ENCODE measurements at places on chromosomes 3 and 15.

DNA sequence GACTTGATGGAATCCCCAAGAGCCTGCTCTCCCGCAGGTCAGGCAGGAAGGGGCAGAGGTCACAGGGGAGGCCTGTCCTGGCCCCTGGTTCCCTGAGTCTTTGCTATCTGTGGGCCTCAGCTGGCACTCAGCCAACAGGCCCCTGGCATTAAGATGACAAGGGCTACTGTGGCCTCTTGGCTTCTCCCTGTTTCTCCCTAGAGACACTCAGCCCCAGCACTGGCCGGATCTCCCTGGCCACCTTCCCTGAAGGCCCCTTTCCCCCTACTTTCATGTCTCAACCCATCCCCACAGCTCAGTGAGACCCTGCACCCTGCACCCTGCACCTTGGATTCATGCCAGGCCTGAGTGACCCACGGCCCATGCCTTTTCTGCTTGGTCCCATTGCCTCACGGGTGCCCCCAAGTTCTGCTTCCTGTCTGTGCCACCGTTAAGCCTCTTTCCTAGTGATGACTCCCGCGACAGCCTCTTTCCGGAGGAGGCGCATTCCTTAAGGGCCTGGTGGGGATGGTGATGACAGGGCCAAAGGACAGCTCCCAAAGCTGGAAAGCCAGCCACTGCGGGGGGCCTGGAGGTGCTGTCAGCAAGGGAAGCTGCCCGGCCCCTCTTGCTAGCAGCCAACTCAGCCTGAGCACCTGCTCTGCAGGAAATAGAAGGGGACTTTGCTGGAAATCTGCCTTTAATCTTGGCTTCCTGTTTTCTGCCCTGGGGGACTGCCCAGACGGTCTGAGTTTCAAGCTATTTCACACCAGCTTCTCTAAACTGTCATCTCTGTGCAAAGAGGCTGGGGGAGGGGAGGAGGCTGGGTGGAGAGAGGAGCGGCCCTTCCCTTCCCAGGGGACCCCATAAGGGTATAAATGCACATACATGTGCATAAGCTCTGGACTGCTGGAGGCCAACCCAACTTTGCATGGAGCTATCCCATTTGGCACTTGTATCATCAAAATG is 4.8 kb upstream of the CSK start:
- peak; percentile 41 for DNase-seq

GRCh38 chr3:112767177-112767576 is 79.5 kb downstream of the CD200R1L start:
- no peak for DNase-seq

- no peak for DNase-seq
Measured at GRCh38 chr3:115322901-115323300, 175.8 kb upstream of the ZBTB20 start.

DNA sequence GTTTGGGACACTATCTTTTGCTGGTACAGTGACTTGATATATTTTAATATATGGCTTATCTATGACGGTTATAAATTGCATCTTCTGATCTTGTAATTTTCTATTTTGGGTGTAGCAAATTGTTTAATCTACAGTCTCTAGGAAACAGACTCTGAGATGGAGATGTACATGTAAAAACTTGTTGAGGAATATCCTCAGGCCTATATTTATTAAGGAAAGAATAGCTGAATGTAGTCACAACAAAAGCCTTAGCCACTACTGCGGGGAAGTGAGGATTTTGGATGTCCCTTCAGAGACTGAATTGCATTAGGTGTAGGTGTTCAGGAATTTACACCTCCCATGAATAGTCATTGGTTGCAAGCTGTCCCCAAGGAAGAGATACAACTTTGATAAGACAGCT is 13.8 kb upstream of the OR5K3 start:
- DNase-seq = no peak

DNA sequence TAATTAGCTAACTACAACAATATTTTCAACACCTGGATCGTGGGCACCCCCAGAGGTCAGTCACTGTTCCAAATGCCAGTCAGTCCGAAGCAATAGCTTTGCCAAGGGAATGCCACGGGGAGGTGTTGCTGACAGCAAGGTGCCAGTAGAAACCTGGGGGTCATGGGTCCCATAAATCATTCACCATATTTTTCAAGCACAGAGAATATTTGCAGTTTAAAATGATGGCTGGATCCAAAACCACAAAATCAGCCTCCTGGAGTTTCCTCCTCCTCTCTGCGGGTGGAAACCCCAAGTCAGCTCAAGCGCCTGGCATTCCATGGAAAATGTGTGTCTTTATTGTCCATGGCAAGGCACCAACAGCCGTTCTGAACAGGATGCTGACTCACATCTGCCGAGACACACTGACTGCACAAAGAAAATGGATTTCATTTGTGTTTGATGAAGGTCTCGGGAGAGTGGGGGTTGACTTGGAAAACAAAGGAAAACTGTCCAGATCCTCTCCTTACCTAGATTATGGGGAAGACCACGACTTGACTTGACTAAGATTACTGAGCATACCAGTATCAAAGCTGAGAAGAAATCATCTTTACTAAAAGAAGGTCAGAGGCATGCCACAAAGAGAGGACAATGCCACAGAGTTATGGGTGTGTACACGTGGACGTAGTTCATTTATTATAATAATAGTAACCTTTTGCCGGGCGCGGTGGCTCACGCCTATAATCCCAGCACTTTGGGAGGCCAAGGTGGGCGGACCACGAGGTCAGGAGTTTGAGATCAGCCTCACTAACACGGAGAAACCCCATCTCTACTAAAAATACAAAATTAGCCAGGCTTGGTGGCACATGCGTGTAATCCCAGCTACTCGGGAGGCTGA is 26.4 kb downstream of the ANXA2 start:
- DNase-seq = no peak

- no peak for DNase-seq
Measured at GRCh38 chr3:126481808-126482502, 6.3 kb upstream of the ZXDC start.

- no peak for DNase-seq
Measured at GRCh38 chr3:60226912-60227311, 1024.3 kb downstream of the FHIT start.

DNA sequence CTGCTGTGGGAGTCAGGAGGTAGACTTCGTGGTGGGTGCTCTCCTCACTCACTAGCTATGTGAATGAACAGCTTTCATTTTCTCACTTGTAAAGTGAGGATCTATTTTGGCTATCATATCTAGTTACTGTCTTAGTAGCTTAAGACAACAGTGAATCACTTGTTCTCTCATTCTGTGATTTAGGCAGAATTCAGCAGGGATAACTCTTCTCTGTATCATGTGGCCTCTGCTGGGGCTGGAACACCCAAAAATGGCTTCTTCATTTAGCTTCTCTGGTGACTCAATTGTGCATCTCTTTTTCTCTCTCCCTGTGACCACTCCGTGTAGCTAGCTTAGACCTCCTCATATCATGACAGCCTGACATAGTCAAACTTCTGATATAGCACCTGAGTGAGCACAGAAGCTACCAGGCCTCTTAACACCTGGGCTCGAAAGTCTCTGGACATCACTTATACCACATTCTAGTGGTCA is 68.4 kb downstream of the BFSP2 start:
- no peak for DNase-seq

- DNase-seq = no peak
Measured at GRCh38 chr15:66142285-66142684, 111.3 kb downstream of the MEGF11 start.

GRCh38 chr3:113794526-113794925 is 44.1 kb upstream of the GRAMD1C start:
- DNase-seq = no peak

GRCh38 chr3:184731786-184732537 is 20.1 kb upstream of the MAGEF1 start:
- DNase-seq = no peak

DNA sequence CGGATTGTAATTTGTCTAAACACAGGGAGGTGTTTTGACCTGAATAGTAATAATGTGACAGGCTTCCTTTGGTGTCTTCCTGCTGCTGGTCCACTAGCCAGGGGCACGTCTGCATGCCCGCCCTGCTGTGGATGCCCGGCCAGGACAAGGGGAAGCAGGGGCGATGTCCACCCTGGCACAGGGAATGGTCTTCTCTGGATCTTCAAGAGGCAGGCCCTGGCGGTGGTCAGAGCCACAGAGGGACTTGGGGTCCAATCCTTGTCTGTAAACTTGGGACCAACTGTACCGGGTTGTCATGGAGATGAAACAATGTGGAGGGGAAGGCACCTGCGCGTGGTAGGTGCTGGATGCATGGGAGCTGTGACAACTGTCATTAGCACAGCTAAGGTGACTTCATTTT is 134.1 kb downstream of the RPLP1 start:
- no peak for DNase-seq
